Cerebellar nuclear complex (tissue), 1 donor: ENCODE measurements at places on chromosomes 13 and 19.
A peak's percentile ranks its signal among the peaks of the same experiment; 100 is the strongest.

- no peak for DNase-seq
Measured at GRCh38 chr19:17542042-17542441, 13.4 kb upstream of the COLGALT1 start.

DNA sequence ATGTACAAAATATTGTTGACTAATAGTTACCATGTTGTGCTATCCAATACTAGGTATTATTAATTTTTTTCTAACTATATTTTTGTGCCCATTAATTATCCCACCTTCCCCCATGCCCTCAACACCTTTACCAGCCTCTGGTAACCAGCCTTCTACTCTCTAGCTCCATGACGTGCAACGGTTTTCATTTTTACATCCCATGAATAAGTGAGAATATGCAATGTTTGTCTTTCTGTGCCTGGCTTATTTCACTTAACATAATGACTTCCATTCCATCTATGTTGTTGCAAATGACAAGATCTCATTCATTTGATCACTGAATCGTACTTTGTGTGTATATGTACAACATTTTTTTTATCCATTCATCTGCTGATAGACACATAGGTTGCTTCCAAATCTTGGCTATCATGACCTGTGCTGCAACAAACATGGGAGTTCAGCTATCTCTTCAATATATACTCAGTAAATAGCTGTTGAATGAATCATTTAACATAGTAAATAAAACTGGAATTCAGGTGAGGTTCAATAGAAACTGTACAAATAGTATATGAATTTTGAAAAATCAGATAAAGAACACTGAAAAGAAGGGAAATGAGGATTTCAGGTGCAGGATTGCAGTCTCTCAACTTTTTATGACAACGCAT lies 509.0 kb upstream of the MIR17HG start:
- no peak for DNase-seq

- no peak for DNase-seq
Measured at GRCh38 chr19:29491995-29492577, 33.7 kb upstream of the VSTM2B start.

- no peak for DNase-seq
Measured at GRCh38 chr13:74794582-74794981, 660.4 kb upstream of the KLF12 start.

DNA sequence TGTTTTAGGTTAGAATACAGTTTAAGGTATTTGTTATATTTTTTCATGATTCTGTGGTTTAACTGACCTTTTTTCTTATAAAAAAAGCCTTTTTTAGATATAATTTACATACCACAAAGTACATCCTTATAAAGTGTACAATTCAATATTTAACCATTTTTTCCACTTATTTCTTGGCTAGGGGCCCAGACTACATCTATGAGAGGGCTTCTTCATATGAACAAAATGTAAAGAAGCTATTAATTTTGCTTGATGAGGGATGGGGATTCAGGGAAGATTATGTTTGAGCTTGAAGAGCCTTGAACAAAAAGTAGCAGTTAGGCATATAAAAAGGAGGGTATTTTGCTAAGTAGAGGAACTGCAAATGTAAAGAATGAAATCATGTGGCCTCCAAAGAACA lies 2.2 kb downstream of the CCDC122 start:
- no peak for DNase-seq

GRCh38 chr13:102930566-102930965 lies 84.7 kb downstream of the ERCC5 start:
- DNase-seq: no peak

DNA sequence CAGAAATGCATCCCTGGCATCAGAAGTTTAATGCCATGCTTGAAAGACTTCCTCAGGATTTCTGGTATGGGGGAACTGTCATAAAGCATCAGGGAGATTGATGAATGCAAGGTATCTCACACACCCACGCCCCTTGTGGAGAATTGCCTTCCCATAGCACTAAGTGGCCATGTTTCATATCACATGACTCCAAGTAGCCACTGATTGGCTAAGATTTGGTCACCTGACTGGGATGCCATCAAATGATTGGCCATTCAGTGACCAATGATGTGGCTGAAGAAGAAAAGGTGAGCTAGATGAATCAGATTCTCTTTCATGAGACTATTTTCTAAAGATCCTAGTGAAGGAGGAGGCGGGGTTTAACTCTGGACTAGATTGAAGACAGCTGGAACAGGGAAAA lies 7.3 kb downstream of the KLK8 start:
- DNase-seq: no peak

- DNase-seq: no peak
Measured at GRCh38 chr13:40652588-40652940, 13.9 kb downstream of the FOXO1 start.

DNA sequence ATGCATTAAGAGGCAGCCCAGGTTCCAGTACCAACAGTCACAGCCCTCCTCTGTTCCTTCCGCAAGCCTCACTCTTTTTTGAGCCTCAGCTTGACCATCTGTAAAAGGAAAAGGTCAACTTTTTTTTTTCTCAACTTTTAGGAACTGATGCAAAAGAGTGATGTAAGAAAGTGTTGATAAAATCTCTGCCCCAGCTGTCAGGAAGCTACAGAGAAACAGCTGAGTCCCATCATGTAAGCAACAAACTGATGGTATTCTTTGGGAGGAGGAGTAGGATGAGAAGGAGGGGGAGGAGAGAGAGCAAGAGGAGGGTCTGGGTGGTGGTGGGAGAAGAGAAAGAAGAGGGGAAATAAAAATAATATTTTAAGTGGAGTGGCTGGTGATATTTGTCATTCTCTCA lies 233.9 kb upstream of the TSHZ3 start:
- DNase-seq: no peak

GRCh38 chr13:41408121-41408520 lies 49.2 kb upstream of the RGCC start:
- no peak for DNase-seq

DNA sequence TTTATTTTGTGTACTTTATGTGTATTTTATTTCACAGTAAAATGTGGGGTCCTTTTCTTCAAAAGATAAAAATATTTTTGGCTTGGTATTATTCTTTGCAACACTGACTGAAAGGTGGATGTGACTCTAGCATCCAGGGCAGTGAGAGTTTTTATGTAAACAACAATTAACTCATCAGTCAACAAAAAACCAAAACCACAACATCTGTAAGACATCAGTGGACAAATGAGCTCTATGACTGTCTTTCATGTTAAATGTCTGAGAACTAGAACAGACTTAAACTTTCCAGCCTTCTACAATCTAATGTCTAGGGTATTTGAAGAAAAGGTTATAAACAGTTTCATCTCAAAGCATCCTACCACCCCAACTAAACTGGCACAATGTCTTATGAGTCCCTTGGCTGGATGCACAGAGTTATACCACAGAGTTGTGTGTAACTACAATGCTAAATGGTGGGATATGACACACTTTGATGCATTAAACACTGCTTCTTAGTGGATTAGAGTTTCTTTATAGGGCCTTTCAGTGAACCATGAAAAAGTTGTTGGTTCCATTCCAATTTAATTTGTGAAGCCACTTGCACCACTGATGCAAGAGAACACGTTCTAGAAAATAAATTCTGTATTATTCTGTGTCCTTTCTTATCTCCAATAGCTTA lies 544.2 kb upstream of the KLF12 start:
- no peak for DNase-seq

DNA sequence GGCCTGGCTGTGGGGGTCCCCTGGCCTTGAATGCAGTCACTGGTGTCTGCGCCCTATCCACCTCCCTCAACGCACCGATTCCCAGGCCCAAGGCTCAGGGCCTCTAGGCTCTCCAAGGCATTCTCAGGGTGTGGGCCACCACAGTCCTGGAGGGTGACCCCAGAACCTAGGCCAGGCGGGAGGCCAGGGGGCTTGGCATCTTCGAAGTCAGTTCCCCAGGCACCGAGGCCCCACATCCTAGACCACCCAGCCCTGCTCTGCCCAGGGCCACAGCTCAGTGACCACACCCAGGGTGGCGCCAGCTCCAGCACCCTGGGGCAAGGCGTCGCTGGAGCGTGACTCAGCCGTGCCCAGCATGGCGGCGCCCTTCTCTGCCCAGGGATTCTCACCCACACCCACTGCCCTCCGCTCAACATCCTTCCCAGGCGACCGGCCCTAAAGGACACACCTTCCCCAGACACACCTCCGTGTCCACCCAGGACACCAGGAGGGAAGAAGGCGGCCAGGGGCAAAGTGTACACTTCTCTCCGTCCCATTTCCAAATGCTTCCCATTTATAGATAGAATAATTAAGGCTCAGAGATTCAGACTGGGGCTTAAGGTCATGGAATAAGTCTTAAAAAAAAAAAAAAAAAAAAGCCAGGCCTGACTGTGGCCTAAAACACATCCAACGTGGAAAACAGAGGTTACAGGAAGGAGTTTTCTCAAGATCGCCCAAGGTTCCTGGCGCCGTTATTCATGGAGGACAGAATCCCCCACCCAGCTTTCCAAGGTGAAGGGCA lies 36.4 kb upstream of the NANOS3 start:
- DNase-seq: no peak

DNA sequence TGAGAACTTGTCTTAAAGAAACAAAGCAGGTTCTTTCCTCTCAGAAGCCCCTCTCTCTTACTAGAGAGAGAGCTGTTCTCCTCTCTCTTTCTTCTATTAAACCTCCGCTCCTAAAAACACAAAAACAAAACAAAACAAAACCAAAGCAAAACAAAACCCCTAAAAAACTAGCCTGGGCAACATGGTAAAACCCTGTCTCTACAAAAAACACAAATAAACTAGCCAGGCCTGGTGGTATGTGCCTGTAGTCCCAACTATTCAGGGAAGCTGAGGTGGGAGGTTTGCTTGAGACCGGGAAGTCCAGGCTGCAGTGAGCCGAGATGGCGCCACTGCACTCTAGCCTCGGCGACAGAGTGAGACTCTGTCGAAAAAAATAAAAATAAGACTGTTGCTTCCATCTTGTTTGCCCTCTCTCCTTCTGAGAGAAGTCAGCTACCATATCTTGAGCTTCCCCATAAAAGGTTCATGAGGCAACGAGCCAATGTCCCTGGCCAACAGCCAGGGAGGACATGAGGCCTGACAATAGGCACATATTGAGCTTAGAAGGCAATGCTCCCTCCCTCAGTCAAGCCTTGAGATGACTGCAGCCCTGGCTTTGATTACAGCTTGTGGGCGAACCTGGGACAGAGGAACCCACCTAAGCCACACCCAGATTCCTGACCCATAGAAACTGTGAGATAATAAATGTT lies 17.5 kb upstream of the FLT3 start:
- peak; percentile 64 for DNase-seq

- DNase-seq: no peak
Measured at GRCh38 chr13:91169321-91170050, 178.0 kb upstream of the MIR17HG start.

DNA sequence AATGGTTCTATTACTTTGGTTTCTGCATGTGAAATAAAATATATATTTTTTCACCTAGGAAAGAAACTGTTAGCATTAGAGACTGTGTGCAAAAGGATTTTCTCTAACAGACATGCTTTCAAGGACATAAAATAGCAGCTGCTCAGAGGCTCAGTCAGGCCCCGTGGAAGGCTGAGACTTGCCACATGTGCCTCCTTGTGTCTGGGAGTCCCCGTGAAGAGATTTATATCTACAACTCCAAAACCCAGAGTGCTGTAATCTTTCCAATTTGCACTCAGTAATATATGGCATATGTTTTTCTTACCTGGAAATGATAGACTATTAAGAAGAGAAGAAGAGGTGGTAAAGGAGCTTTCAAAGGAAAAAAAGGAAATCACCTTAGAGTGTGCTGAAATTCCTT lies 371.6 kb upstream of the OBI1 start:
- DNase-seq: no peak

- no peak for DNase-seq
Measured at GRCh38 chr13:34046457-34046856, 228.5 kb downstream of the RFC3 start.

- DNase-seq: no peak
Measured at GRCh38 chr13:56271686-56272085, 869.0 kb upstream of the PRR20A start.

GRCh38 chr19:10335352-10335985 lies 2.1 kb upstream of the RAVER1 start:
- DNase-seq: no peak

GRCh38 chr19:2578901-2579677 lies 103.2 kb downstream of the GADD45B start:
- DNase-seq: peak; percentile 58

- no peak for DNase-seq
Measured at GRCh38 chr19:32914879-32915660, 45.5 kb upstream of the SLC7A9 start.

DNA sequence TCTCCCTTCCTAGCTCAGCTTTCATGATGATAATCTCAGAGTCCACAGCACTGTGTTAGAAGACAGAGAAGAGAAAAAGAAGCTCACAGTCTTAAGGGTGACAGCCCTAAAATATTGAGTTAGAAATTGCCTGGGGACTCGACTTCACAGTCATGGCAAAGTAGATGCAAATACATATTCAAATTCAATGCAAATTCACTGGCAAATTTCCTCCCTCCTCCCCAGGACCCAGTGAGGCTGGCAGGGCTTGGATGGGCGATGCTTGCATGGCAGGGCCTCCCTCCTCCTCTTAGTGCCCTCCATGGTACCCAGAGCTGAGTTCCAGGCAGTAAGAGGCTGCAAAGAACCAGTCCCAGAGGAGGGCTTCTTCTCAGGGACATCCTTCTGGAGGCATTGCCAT lies 115.6 kb upstream of the UQCRFS1 start:
- no peak for DNase-seq

DNA sequence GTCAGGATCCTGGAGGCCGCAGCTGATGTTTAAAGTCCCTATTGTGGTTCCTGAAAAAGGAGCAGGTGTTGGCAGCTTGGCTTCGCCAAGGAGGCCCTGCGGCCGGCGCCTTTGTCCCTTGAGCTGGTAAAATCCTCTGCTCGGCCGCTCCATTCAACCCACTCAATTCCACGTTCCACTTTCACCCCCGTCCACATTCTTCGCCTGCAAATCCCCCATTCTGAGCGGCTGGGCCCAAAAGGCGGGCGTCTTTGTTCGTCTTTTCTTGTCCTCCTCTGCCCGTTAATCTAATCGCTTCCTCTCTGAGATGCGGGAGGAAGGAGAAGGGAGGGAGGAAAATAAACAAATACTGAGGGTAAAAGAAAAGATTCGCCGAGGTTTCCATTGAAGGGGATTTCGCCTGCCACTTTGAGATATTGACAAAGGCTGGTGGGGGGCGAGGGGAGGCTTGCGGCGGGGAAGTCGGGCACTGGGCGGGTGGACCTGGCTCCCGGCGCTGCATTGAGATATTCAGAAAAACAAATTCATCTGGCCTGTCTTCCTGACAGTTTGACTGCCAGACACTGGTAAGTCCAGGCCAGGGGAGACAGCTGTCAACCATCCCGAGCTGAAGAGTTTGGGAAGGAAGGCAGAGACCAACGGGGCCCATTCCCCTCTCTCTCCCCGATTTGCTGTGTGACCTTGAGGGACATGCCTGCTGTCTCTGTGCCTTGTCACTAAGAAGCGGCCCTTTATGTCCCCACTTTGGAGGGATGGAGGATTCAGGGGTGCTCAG lies 37.6 kb downstream of the ZNRF4 start:
- no peak for DNase-seq

DNA sequence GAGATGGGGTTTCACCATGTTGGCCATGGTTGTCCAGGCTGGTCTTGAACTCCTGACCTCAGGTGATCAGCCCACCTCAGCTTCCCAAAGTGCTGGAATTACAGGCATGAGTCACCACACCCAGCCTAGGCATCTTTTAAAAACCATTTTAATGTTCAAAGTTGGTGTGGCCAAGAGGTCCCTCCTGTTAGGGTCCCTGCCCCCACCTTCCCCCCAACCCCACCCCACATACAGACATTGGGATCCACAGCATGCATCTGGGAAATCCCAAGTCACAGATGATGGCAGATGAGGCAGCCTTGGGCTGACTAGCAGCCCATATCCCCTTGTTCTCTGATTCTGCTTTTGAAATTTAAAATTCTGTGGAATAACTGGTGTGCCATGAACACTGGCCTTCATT lies 226.0 kb downstream of the KATNAL1 start:
- no peak for DNase-seq
